Colonic mucosa (tissue), 4 donors: ENCODE measurements at places on chromosomes 11 and 22.

- no peak overlapping the region for H3K27ac ChIP-seq
- H3K4me1 ChIP-seq, result peaks cover 11% of the 10 kb centered on the region
- no peak for DNase-seq
Observed at GRCh38 chr11:78428266-78428636, 10.6 kb upstream of the GAB2 start.

- no peak overlapping the region for H3K27ac ChIP-seq
- H3K36me3 ChIP-seq, result no peaks in the 10 kb centered on the region
- no peaks in the 10 kb centered on the region for H3K27me3 ChIP-seq
- H3K4me3 ChIP-seq, result no peak overlapping the region
- peaks cover 9% of the 10 kb centered on the region for H3K4me1 ChIP-seq
Observed at GRCh38 chr11:1823376-1824220, 11.2 kb upstream of the SYT8 start.

GRCh38 chr11:130055617-130056016 lies 14.1 kb upstream of the APLP2 start:
- H3K27ac ChIP-seq, result no peak overlapping the region
- H3K4me1 ChIP-seq, result no peaks in the 10 kb centered on the region
- no peak overlapping the region for H3K4me3 ChIP-seq
- no peaks in the 10 kb centered on the region for H3K27me3 ChIP-seq
- DNase-seq, result no peak

GRCh38 chr11:73759610-73760134 lies 1.2 kb downstream of the RAB6A start:
- H3K27ac ChIP-seq, result peak overlapping the region; percentile 95
- H3K4me1 ChIP-seq, result peaks cover 8% of the 10 kb centered on the region
- H3K36me3 ChIP-seq, result no peaks in the 10 kb centered on the region
- no peak for DNase-seq
- H3K4me3 ChIP-seq, result peak overlapping the region; percentile 74

DNA sequence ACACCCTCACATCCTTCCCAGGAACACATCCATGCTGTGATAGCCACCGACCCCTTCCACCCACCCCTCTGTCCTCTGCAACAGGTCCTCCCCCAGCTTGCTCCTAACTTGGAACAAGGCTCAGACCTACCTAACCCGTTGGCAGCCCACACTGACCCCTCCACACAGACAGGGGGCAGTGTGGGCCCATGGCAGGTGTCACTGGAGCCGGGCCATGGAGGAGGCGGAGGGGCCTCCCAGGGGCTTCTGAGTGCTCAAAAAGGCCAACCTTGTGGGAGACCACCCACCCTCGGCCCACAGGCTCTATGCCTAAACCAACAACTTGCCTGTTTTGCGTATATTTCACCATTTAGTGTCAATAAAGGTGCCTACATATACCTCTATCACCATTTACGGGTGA lies 57.0 kb downstream of the CERK start:
- H3K27ac ChIP-seq, result no peak overlapping the region
- no peak for DNase-seq

GRCh38 chr11:76653674-76654284 lies 16.8 kb downstream of the LRRC32 start:
- no peak overlapping the region for H3K4me3 ChIP-seq
- no peaks in the 10 kb centered on the region for H3K27me3 ChIP-seq
- DNase-seq, result peak; percentile 38
- no peaks in the 10 kb centered on the region for H3K4me1 ChIP-seq

GRCh38 chr11:75836417-75836816 lies 21.4 kb downstream of the UVRAG start:
- H3K27ac ChIP-seq, result no peak overlapping the region
- no peaks in the 10 kb centered on the region for H3K4me1 ChIP-seq
- no peaks in the 10 kb centered on the region for H3K27me3 ChIP-seq
- H3K4me3 ChIP-seq, result no peak overlapping the region
- no peaks in the 10 kb centered on the region for H3K36me3 ChIP-seq

GRCh38 chr11:75558939-75559843 lies 2.9 kb upstream of the SERPINH1 start:
- peak overlapping the region; percentile 79 for H3K27ac ChIP-seq
- H3K27me3 ChIP-seq, result no peaks in the 10 kb centered on the region
- peaks cover 16% of the 10 kb centered on the region for H3K4me1 ChIP-seq
- peak; percentile 62 for DNase-seq

- no peak overlapping the region for H3K27ac ChIP-seq
- H3K27me3 ChIP-seq, result no peaks in the 10 kb centered on the region
- H3K4me3 ChIP-seq, result no peak overlapping the region
- peaks cover 13% of the 10 kb centered on the region for H3K36me3 ChIP-seq
Observed at GRCh38 chr11:70377645-70378044, 20.7 kb upstream of the CTTN start.

GRCh38 chr11:35083431-35084238 lies 55.3 kb upstream of the CD44 start:
- H3K4me3 ChIP-seq, result no peak overlapping the region
- H3K4me1 ChIP-seq, result no peaks in the 10 kb centered on the region
- peak; percentile 47 for DNase-seq
- no peaks in the 10 kb centered on the region for H3K27me3 ChIP-seq

DNA sequence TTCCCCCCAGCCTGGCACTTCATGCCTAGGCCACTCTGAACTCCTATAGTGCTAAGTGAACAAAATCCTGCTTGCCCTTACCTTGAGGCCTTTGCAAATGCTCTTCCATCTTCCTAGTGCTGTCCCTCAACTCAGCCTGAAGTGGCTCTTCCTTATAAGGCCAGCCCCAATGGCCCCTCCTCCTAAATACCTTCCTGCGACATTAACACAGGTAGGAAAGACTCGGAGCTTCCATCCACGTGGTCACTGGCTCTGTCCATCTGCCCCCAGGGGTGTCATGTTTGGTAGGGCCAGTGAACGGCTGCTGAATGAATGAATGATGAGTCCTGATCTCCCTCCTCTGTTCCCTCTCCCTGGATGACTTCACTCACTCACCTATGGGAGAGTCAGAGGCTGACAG lies 4.2 kb downstream of the PDE2A start:
- H3K27me3 ChIP-seq, result peaks cover 9% of the 10 kb centered on the region
- no peak overlapping the region for H3K27ac ChIP-seq
- no peaks in the 10 kb centered on the region for H3K36me3 ChIP-seq
- H3K4me3 ChIP-seq, result no peak overlapping the region
- H3K4me1 ChIP-seq, result no peaks in the 10 kb centered on the region
- DNase-seq, result no peak

GRCh38 chr22:39635719-39636118 lies 65.2 kb downstream of the CACNA1I start:
- DNase-seq, result no peak
- H3K27me3 ChIP-seq, result no peaks in the 10 kb centered on the region
- H3K27ac ChIP-seq, result no peak overlapping the region
- no peaks in the 10 kb centered on the region for H3K36me3 ChIP-seq

DNA sequence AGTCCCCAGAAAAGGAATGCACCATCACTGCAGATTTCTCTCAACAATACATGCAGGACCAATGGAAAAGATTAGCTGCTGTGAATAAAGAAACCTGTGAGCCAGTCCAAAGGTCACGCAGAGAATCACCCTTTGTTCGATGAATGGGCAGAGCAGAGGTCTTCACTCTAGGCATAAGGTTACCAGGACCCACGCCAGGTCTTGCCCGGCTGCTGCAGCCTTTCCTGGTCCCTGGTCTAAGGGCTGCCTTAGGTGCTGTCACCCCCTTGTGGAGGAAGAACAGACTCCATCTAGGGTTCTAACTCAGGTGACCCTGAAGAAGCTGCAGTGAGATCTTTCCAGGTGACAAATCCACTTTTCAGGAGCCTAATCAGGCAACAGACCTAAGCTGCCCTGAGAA lies 29.0 kb upstream of the NAP1L4 start:
- no peaks in the 10 kb centered on the region for H3K27me3 ChIP-seq
- H3K27ac ChIP-seq, result no peak overlapping the region
- peaks cover 13% of the 10 kb centered on the region for H3K36me3 ChIP-seq

GRCh38 chr11:83060965-83061364 lies 10.7 kb downstream of the RAB30 start:
- H3K27ac ChIP-seq, result no peak overlapping the region
- H3K4me3 ChIP-seq, result no peak overlapping the region
- H3K36me3 ChIP-seq, result no peaks in the 10 kb centered on the region
- DNase-seq, result no peak
- H3K27me3 ChIP-seq, result no peaks in the 10 kb centered on the region
- H3K4me1 ChIP-seq, result no peaks in the 10 kb centered on the region

DNA sequence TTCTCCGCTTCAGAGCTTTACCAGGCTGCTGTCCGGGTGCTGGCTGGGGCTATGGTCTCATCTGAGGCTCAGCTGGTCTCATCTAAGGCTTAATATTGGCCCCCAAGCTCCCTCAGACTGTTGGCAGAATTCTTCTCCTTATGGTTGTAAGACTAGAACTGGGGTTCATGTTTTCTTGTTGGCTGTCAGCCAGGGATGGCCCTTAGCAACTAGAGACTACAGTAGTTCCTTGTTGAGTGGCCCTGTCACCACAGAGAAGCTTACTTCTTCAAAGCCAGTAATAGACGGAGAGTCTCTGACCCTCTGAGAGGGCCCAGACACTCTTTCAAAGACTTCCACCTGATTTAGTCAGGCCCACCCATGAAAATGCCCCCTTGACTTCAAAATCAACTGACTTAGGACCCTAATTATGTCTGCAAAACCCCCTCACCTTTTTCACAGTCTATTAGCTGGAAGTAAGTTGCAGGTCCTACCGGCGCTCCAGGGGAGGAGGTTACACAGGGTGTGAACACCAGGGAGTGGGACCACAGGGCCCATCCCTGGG lies 24.2 kb upstream of the TREH start:
- no peaks in the 10 kb centered on the region for H3K27me3 ChIP-seq
- DNase-seq, result no peak
- no peaks in the 10 kb centered on the region for H3K36me3 ChIP-seq
- H3K4me3 ChIP-seq, result no peak overlapping the region

DNA sequence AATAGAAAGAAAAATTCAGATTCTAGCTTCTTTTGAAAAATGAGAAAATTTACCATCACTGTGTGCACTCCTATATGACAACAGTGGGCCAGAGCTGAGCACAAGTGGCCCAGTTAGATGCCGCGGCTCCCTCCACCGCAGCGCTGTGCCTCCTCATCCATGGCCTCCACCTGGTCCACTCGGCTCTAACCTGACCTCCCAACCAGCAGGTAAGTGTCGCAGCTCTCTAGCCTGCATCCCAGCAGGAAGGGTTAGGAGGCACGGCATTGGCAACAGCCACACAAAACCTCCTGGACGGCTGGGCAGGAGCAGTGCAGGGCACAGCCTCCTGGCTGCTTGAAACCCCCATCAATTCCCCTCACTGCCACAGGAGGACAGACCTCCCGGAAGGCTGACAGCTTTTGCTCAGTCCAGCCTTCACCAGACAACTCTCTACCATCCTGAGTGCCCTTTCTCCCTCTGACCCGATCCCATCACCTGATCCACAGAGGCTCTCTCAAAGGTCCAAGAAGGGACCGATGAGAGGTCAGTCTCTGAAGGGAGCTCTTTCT lies 76.1 kb downstream of the RPL27A start:
- H3K27ac ChIP-seq, result peak overlapping the region; percentile 48
- H3K36me3 ChIP-seq, result no peaks in the 10 kb centered on the region
- no peaks in the 10 kb centered on the region for H3K4me1 ChIP-seq
- DNase-seq, result no peak
- no peak overlapping the region for H3K4me3 ChIP-seq
- no peaks in the 10 kb centered on the region for H3K27me3 ChIP-seq

GRCh38 chr11:508956-509355 lies 1.9 kb upstream of the RNH1 start:
- no peak overlapping the region for H3K27ac ChIP-seq
- H3K4me3 ChIP-seq, result no peak overlapping the region
- H3K36me3 ChIP-seq, result no peaks in the 10 kb centered on the region
- peaks cover 19% of the 10 kb centered on the region for H3K4me1 ChIP-seq
- DNase-seq, result no peak
- no peaks in the 10 kb centered on the region for H3K27me3 ChIP-seq

GRCh38 chr11:12005476-12005875 lies 3.0 kb downstream of the DKK3 start:
- no peaks in the 10 kb centered on the region for H3K4me1 ChIP-seq
- peaks cover 32% of the 10 kb centered on the region for H3K27me3 ChIP-seq
- no peak overlapping the region for H3K4me3 ChIP-seq
- DNase-seq, result no peak
- H3K27ac ChIP-seq, result no peak overlapping the region
- H3K36me3 ChIP-seq, result no peaks in the 10 kb centered on the region
